ENCODE measurements at places on chromosomes 2 and 18.
A peak's percentile ranks its signal among the peaks of the same experiment; 100 is the strongest.

- DNase-seq, result no peak
Observed at GRCh38 chr2:112949456-112949855, 28.4 kb upstream of the IL36G start.

DNA sequence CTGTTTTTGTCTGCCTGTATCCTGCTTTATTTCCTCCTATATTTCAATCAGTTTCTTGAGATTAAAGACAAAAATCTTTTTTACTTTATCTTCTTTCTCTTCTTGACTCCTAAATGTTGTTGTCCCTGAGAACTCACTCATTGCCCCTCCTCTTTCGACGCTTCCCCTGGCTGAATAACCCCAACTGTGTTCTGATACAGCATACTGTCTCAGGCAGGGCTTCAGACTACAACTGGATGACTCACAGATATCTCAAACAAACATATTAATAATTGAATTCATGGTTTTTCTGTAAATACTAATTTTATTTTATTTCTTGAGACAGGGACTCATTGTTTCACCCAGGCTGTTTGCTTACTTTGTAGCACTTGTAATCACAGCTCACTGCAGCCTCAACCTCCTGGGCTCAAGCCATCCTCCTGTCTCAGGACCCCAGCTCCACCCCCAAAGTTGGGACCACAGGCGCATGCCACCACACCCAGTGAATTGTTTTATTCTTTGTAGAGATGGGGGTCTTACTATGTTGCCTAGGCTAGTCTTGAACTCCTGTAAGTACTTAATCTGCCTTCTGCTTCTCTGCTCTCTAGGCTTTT lies 9.4 kb downstream of the ITGAV start:
- DNase-seq, result no peak

- peak; percentile 73 for DNase-seq
Observed at GRCh38 chr2:73110168-73111072, 2.3 kb downstream of the RAB11FIP5 start.

- peak; percentile 7 for DNase-seq
Observed at GRCh38 chr18:48679236-48679635, 140.4 kb downstream of the CTIF start.

- peak; percentile 48 for DNase-seq
Observed at GRCh38 chr2:150141226-150142001, 346.1 kb downstream of the RND3 start.

GRCh38 chr2:105100046-105100840 lies 62.4 kb downstream of the MRPS9 start:
- DNase-seq, result no peak

- DNase-seq, result no peak
Observed at GRCh38 chr2:27931361-27931950, 40.9 kb downstream of the BABAM2 start.

DNA sequence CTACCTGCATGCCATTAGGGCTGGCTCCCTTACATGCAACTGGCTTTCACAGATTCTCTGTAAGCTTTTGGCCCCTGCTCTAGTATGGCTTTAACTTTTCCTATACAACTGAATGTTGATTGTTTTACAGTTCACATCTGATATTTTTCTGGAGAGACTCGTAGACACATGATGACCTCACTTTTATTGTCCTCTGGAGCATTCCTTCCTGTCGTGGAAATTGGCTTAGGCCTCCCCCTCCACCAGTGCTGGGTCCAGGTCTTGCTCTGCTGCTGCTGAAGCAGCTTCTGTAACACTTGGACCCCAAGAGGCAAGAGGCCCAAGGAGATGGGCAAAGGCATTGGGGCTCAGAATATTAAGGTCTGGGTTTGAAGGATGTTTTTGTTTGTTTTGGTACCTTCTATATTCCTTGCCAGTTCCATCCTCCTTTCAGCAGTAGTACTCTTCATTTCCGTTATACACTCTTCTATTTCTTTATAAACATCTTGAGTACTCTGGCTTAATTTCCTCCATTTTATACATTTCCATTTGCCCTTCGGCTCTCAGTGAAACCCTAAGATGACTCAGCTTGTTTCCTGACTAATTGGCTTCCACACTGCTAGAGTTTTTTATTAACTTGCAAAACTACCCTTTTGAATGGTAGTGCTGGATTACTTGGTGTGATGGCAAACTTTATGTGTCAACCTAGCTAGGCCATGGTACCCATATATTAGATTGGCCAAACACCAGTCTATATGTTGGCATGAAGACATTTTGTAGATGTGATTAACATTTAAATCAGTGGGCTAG lies 219.8 kb downstream of the CDCA7 start:
- DNase-seq, result peak; percentile 86

DNA sequence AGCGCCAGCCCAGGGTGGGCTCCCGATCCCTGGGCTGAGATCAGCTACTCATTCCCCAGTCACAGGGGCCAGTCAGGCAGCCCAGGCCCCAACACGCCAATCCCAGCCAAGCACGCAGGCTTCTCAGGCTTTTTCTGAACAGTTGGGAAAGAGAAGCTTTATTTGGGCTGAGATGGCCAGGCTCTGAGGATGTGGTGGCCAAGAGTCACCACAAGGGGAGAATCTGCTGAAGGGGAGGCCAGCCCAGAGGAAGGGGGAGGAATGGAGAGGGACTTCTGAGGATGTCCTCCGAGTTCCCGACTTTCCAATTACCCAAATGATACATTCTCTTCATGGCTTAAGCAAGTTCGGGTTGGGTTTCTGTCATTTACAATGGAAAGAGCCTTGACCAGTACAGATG lies 2.8 kb upstream of the DIPK1C start:
- no peak for DNase-seq

- no peak for DNase-seq
Observed at GRCh38 chr2:150859877-150860276, 372.4 kb upstream of the RND3 start.

DNA sequence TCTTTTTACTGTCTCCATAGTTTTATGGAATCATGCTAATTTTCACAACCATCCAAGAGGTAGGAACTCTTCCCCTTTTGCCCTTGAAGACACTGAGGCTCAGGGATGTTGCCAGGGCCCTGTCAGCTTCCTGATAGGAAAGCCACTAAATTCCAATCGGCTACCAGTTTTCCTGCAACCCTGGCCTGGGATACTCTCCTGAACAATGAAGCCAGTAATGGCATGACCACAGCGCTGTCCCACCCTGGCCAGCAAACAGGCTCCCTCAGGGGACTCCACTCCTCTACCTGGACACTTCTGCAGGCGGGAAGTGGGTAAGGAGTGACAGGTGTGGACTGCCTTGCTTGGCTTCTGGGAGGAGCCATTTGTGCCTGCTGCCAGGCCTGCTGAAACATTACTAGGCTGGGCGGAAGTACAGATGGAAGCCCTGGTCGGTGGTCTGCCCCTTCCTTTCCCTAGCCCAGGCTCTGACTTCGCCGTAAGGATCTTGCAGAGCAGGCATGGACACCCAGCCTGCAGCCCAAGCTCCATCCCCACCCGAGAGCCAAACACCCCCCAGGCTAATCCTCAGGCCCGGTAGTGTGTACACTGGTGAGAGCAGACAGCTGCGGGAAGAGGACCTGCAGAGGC lies 78.8 kb upstream of the SMAD2 start:
- no peak for DNase-seq

GRCh38 chr2:32940316-32940997 lies 6.3 kb upstream of the LTBP1 start:
- DNase-seq, result no peak

GRCh38 chr2:145197944-145198343 lies 678.0 kb upstream of the ZEB2 start:
- no peak for DNase-seq

DNA sequence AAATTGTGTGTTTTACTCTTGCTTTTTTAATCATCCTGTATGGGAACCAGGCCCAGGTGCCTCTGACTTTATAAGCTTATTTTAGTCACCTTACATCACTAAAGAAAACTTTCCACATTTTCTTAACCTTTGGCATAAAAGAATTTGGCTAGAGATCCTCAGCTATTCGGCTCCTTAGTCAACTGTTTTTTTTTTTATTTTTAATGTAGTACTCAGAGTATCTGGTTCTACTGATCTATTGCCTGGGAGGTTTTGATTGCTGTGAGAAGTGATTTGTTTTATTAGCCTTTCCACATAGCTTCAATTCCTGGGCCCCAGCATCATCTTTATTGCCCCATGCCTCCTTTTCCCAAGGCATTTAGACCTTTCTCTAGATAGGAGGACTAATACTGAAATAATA lies 121.0 kb downstream of the MYO1B start:
- DNase-seq, result peak; percentile 48

- no peak for DNase-seq
Observed at GRCh38 chr2:68429311-68429826, 37.7 kb downstream of the FBXO48 start.

- DNase-seq, result peak; percentile 95
Observed at GRCh38 chr2:217162533-217162932, 302.7 kb upstream of the TNP1 start.

DNA sequence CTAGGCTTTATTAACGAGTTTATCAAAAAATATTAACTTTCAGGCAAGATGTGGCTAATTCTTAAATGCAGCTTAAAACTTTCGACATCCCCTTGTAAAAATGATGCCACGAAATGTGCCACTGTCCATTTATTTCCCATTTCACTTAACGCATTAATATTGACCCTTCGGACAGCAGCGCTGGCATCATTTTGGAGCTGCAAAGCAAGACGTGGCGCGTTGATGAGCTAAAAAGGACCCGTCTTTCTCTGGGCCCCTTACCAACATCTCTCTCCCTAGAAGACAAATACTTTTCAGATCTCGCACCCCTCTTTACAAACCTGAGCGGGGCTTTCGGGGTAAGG lies 367.9 kb downstream of the MTX2 start:
- no peak for DNase-seq

- DNase-seq, result peak; percentile 78
Observed at GRCh38 chr2:45458909-45459563, 152.0 kb downstream of the SRBD1 start.

DNA sequence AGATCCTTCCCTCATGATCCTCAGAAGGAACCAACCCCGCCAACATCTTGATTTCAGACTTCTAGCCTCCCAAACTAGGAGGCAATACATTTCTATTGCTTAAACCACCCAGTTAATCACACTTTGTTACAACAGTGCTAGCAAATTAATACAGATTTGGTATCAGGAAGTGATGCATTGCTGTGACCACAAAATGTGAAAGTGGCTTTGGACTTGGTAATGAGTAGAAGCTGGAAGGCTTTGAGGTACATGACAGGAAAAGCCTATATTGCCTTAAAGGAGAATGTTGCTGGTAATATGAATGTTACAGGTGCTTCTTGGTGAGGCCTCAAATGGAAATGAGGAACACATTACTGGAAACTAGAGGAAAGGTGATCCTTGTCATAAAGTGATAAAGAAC lies 260.3 kb downstream of the SATB2 start:
- peak; percentile 27 for DNase-seq

DNA sequence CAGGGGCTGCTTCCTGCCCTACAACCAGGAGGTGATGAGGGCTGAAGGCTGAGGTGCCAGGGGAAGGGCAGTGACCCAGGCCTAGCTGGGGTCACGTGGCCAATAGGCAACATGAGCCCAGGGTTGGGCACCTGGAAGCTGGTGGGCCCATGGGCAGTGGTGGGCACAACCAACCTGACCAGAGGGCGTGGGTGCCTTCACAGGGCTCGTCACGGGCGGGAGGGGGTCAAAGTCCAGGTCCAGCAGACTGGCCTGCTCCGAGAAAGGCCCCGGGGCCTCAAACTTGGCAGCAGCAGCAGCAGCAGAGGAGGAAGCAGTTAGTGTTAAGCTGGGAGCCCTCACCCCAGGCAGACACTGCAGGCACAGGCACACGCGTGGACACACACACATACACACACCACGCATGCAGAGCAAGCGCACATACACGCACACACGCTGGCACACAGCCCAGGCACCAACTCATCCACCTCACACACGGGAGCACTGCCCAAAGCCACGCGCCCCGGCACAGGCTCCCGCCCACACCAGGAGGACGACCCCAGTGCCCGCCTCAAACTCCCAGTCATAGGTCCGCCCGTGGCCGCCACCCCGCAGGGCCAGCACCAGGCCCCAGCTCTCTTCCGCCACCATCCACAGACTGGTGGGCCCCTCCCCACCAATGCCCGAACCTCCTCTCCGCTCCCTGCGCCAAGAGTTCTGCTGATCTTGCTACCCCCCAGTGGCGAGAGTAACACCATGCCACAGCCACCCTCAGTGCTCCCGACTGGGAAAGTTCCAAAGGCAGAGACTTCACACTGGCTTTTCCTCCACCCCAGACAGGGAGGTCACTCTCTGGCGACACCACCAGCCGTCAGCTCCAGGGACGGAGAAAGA lies 53.0 kb downstream of the BIN1 start:
- DNase-seq, result no peak

- no peak for DNase-seq
Observed at GRCh38 chr2:81077396-81077795, 772.8 kb upstream of the LRRTM1 start.

DNA sequence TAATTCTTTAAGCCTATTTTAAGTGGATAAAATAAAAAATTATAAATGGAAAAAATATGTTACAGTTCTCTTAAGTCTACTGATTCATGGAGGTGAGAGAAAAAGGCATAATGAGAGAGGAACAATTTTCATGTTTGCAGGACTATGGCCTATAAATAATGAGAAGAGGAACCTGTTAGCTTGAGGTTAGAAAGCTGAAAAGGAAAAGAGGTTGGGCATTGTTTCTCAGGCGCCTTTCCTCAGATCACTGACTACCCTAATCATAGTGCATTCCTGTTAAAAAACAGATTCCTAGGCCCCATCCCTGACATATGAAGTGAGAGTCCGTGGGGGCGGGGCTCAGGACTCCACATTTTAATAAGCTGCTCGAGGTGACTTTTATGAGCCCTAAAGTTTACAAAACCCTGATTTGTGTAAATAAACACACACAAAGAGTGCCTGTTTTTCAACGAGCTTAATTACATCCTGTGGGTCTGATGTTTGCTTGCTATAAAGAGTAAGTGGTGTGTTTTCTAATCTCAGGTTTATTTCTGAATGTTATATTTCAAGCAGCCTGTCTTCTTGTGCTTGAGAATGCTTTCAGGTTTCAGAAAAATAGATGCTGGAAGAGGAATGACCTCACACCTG lies 335.5 kb downstream of the CLIP4 start:
- no peak for DNase-seq

DNA sequence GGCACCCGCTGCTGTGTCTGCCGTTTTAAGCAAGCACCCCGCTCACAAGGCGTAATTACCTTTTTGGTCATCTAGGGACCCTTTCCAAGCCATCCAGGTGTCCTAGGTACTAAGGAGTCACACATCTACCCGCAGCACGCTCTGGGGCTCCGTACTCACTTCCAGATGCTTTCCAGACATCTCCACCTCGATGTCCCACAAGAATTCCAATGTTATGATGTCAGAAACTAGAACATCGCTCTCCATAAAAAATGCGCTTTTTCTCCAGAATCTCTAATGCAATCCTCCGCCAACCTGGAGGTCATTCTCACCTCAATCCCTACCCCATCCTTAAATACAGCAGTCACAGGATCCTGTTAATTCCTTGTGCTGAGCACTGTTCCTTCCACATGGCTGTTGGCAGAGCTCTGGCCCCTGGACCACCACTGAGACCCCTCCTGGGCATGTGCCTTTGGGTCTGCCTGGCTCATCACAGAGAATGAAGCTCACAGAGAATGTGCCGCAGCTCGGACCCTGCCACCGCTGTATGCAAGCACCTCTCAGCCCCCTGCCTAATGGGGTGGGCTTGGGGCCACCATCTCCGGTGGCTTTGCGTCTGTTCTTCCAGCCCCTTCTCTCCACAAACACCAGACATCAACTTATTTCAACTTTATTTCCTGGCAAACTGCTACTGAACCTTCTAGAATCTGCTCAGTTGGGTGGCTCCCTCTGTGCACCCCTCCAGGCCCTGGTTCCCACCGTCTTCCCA lies 4.6 kb upstream of the PXDN start:
- DNase-seq, result no peak

Data from M059J (cell line).